Activated naive CD8-positive, alpha-beta T cell treated with anti-CD3 and anti-CD28 coated beads for 36 hours (primary cell): ENCODE measurements at places on chromosomes 6 and 20. TPM values are rescaled to one million over a fixed set of nuclear protein-coding genes. Genes with fewer than 3 reads are reported as not detected.
A peak's percentile ranks its signal among the peaks of the same experiment; 100 is the strongest.

RNF144B gene
- total RNA-seq = 2.3 TPM

ADAT2 gene
- total RNA-seq = 31.6 TPM

DNA sequence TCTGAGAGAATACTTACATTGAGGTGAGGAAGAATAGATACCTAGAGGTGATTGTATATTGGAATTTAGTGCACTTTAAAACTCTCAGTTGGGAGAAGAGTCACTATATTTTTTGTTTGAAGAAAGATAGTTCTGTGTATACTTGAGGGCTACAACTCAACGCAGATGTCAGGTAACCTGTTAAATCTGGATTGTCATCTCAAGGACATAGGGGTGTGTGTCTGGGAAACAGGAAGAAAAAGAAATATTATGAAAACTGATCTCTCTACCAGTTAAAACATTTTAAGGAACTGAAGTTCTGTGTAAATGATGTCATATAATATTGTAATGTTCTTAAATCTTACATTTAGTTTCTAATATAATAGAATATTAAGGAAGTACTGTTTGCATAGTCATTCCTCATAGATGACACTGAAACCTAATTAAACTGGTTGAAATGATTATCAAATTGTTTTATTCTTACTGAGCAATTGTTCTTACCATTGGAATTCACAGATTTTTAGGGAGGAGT is 86.2 kb downstream of the SMAP1 start:
- no peak overlapping the region for H3K27ac ChIP-seq
- peaks cover 18% of the 10 kb centered on the region for H3K36me3 ChIP-seq
- no peak overlapping the region for H3K4me3 ChIP-seq
- peaks cover 7% of the 10 kb centered on the region for H3K4me1 ChIP-seq
- no peak for DNase-seq
- no peaks in the 10 kb centered on the region for H3K27me3 ChIP-seq

- no peak for DNase-seq
- H3K4me3 ChIP-seq = no peak overlapping the region
- H3K27ac ChIP-seq = no peak overlapping the region
- H3K36me3 ChIP-seq = no peaks in the 10 kb centered on the region
- H3K27me3 ChIP-seq = no peaks in the 10 kb centered on the region
These were observed 431.0 kb upstream of the IRAK1BP1 start for GRCh38 chr6:78436335-78436734.

GRCh38 chr20:5973971-5974370 is 23.5 kb downstream of the MCM8 start:
- H3K36me3 ChIP-seq = peaks cover 22% of the 10 kb centered on the region
- H3K4me1 ChIP-seq = no peaks in the 10 kb centered on the region
- no peak overlapping the region for H3K27ac ChIP-seq

DNA sequence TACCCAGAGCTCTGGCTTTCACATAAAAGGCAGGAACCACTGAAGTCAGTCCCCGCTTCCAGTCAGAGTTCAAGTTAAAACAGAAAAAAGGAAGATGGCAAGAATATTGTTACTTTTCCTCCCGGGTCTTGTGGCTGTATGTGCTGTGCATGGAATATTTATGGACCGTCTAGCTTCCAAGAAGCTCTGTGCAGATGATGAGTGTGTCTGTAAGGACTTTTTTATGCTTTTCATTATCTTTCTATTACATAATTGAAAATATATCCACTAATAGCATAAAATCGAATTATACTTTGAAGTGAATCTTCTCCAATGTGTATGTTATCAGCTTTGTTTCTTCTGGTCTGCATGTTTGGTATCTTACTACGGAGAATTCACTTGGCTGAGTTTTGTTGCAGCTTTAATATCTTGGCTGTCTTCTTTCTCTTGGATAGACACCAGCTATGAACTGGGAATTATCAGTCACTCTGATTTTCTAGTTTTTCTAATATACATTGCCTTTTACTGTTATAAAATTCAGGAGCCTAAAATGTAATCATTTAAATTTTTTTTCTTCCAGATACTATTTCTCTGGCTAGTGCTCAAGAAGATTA is at the start of gene OTOR:
TSS of gene OTOR (plus strand) at position 51 of the 593 bp plus-strand sequence. CDS start at position 95, 44 bp downstream.
- H3K36me3 ChIP-seq = no peaks in the 10 kb centered on the region
- peaks cover 17% of the 10 kb centered on the region for H3K27me3 ChIP-seq
- H3K4me3 ChIP-seq = no peak within 1 kb of the TSS
- H3K27ac ChIP-seq = no peak within 1 kb of the TSS

- no peak overlapping the region for H3K27ac ChIP-seq
- no peaks in the 10 kb centered on the region for H3K4me1 ChIP-seq
- H3K27me3 ChIP-seq = peaks cover 9% of the 10 kb centered on the region
- H3K4me3 ChIP-seq = no peak overlapping the region
These were observed 287.6 kb downstream of the PHF3 start for GRCh38 chr6:63923139-63923739.

- H3K27ac ChIP-seq = no peak overlapping the region
- H3K27me3 ChIP-seq = peaks cover 36% of the 10 kb centered on the region
- H3K36me3 ChIP-seq = no peaks in the 10 kb centered on the region
- H3K4me1 ChIP-seq = no peaks in the 10 kb centered on the region
These were observed 37.0 kb upstream of the PKHD1 start for GRCh38 chr6:52124126-52125121.

DNA sequence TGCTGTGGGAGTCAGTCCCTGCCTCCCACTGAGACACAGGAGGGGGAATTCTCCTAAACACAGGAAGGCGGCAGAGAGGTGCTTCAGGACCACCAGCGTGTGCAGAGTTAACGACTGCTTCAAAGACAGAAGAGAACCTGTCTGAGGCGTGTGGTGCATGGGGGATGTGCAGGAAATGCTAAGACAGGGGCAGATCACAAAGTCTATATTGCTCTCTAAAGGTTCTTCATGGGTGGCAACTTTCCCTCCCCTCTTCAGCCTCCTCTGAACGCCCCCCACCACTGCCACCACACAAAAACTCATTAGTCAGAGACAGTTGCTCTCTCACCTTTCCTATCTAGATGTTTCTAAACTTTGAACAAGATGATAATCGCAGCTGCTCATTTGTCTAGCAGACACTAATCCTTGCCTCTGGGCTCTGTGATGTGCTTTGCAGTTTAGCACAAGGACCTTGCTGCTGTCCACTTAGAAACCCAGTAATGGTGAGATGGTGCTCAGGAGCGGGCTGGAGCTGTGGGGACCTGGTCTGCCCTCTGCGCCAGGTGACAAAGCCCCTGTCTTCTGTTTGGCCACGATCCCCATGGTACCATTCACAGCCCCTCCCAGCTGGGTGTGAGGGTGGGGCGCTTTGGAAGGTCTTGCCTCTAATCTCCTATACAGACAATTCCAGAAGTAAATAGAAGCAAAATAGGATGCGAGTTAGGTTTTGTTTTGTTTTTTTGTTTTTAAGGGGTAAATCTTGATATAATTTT is 219.6 kb downstream of the NRN1 start:
- H3K36me3 ChIP-seq = no peaks in the 10 kb centered on the region
- H3K4me1 ChIP-seq = peaks cover 19% of the 10 kb centered on the region
- H3K27me3 ChIP-seq = no peaks in the 10 kb centered on the region
- H3K4me3 ChIP-seq = no peak overlapping the region
- no peak overlapping the region for H3K27ac ChIP-seq

DIDO1 gene
- total RNA-seq = 46.3 TPM

- H3K36me3 ChIP-seq = peaks cover 2% of the 10 kb centered on the region
- peak overlapping the region; percentile 35 for H3K4me3 ChIP-seq
- DNase-seq = peak; percentile 56
- peaks cover 45% of the 10 kb centered on the region for H3K4me1 ChIP-seq
- H3K27ac ChIP-seq = peak overlapping the region; percentile 79
These were observed 28.1 kb upstream of the ADTRP start for GRCh38 chr6:11806561-11807317.

F13A1 gene
- not detected for total RNA-seq

DNA sequence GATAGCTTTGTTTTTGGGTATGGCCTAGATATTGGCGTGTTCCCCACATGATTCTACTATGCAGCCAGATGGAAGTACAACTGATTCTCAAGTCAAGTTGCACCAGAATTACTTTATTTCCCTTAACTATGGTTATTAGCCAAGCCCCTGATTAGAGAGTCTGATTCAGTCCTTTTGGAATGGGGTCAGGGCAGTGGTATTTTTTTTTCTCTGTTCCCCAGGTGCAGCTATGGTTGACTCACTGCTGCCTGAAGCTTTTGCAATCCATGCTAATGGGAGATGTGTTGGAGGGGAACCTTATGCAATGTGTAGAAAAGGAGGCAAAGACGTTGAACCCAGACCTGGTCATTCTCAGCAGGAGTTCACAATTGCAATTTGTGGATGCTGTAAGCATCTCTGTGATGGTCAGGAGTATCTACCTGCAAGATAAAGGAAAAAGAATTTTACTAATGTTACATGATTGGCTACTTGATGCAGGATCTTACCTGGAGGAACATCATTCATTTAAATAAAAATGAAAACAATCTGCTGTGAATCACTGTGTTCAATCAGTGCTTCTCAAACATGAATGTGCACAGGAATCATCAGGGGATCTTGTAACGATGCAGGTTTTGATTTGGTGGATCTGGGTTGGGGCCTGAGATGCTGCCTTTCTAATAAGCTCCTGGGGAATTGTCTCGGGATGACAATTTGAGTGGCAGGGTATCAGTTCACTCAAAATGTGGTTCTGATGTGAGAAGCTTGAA is 49.4 kb downstream of the PFDN4 start:
- H3K27me3 ChIP-seq = peaks cover 14% of the 10 kb centered on the region
- no peak overlapping the region for H3K4me3 ChIP-seq

GTSF1L gene
- total RNA-seq = not detected

RNF217 gene
- 0.12 TPM for total RNA-seq

CYB5R4 gene
- 30.1 TPM for total RNA-seq

C6orf118 gene
- not detected for total RNA-seq

CDSN gene
- total RNA-seq = not detected

OXT gene
- 0.47 TPM for total RNA-seq

DNA sequence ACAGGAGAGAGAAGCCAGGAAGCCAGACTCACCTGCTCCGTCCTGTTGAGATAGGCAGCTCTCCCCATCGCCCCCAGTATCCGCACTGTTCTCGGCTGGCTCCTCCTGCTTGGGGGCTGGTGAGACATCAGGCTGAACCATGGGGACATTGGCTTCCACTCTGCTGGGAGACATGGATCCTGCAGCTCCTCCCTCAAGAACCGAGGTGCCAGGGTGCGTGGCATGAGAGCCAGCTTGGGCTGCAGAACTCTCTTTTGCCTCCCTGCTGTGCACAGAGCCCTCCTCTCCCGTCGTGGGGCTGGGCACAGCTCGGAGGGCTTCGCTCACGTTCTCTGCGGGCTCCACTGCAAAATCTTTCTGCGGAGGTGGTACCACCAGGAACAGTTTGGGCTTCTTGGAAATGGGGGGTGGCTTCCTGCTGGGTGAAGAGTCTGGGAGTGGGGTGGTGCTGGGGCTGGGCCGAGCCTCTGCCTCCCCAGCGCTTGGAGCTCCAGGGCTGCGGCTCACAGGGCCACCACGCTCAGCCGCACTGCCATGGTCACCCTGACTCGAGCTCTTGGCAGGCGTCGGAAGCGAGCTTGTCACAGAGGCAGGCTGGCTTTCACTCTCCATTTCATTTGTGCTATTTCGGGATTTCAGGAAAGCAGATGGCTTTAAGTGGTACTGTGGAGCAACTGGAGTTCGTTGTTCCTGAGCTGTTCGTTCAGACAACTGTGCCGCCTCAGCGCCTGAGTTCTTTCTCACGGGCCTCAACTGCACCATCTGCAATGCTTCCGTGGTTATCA is 26.5 kb downstream of the HEBP2 start:
- H3K4me1 ChIP-seq = no peaks in the 10 kb centered on the region
- no peak overlapping the region for H3K4me3 ChIP-seq
- H3K27me3 ChIP-seq = no peaks in the 10 kb centered on the region
- DNase-seq = no peak
- H3K36me3 ChIP-seq = no peaks in the 10 kb centered on the region

- H3K27ac ChIP-seq = no peak overlapping the region
- peaks cover 5% of the 10 kb centered on the region for H3K4me1 ChIP-seq
- peaks cover 8% of the 10 kb centered on the region for H3K27me3 ChIP-seq
- no peak for DNase-seq
- no peaks in the 10 kb centered on the region for H3K36me3 ChIP-seq
These were observed 448.7 kb upstream of the JARID2 start for GRCh38 chr6:14796974-14797762.

ADGRF1 gene
- total RNA-seq = not detected

DNA sequence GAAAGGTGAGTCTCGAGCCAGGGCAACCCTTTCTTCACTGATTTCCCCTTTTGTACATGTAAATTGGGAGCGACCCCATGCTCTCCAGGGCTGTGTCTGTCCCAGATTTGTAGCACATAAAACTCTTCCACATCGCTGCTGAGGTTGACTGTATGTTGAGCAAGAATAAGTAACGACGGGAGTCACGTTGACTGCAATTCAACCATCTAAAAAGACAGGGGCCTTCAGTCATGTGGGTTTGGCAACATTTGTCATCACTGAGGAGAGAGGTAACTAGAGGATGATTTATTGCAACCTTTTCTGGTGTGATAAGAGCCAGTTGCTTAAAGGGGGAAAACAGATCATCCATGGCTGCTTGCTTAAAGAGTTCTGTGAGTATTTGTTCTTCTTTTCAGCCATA is 159.4 kb upstream of the SULF2 start:
- DNase-seq = no peak
- H3K4me3 ChIP-seq = no peak overlapping the region
- no peaks in the 10 kb centered on the region for H3K27me3 ChIP-seq
- no peaks in the 10 kb centered on the region for H3K4me1 ChIP-seq
- no peak overlapping the region for H3K27ac ChIP-seq

PDYN gene
- not detected for total RNA-seq

GRCh38 chr6:35046103-35046502 is 95.0 kb downstream of the TCP11 start:
- H3K27me3 ChIP-seq = no peaks in the 10 kb centered on the region
- H3K4me1 ChIP-seq = peaks cover 19% of the 10 kb centered on the region
- no peak for DNase-seq
- no peaks in the 10 kb centered on the region for H3K36me3 ChIP-seq

GRCh38 chr6:37059344-37060194 is 54.1 kb downstream of the FGD2 start:
- H3K4me1 ChIP-seq = peaks cover 1% of the 10 kb centered on the region
- DNase-seq = no peak
- no peak overlapping the region for H3K27ac ChIP-seq

DNA sequence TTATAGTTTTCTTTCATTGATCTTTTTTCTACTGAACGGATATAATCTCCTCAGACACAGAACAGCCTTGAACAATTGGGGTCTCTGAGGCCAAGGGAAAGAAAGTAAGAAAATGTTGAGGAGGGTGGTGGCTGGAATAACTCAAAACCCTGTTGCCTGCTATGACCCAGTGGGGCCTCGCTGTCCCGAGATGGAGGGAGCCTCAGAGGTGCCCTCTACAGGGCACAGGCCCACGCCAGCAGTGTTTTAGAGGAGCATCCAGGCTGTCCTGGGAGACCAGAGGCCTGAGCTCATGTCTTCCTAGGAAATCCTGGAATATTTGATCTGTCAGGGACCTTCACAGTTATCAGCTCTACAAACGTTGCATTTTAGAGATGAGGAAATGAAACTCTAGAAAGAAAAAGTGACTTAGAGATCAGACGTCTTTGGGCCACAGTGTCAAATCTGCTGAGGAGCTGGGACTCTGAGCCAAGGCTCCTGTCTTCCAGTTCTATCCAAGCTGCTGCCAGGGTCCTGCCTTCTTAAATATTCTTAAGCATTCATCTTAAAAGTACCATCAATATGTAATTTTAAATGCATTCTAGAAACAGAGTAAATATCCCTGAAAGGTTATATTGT is 26.3 kb downstream of the ALDH5A1 start:
- peaks cover 6% of the 10 kb centered on the region for H3K36me3 ChIP-seq
- no peaks in the 10 kb centered on the region for H3K27me3 ChIP-seq
- no peak overlapping the region for H3K4me3 ChIP-seq
- peaks cover 15% of the 10 kb centered on the region for H3K4me1 ChIP-seq
- no peak overlapping the region for H3K27ac ChIP-seq

GRCh38 chr20:60214901-60215815 is 256.9 kb downstream of the CDH26 start:
- peaks cover 4% of the 10 kb centered on the region for H3K27me3 ChIP-seq
- no peak overlapping the region for H3K4me3 ChIP-seq
- no peaks in the 10 kb centered on the region for H3K36me3 ChIP-seq
- DNase-seq = no peak
- H3K27ac ChIP-seq = no peak overlapping the region
- H3K4me1 ChIP-seq = peaks cover 5% of the 10 kb centered on the region
